ENCODE measurements at places on chromosomes 5 and 9.

GRCh38 chr9:122370869-122371755 is at the start of gene PTGS1:
TSS of gene PTGS1 (plus strand) at chr9:122371024. CDS start at chr9:122371085, 61 bp downstream.
- no peak for DNase-seq

GRCh38 chr9:27485158-27485557 is 38.9 kb upstream of the IFNK start:
- no peak for DNase-seq

GRCh38 chr5:79795764-79796398 is 106.2 kb downstream of the CMYA5 start:
- DNase-seq: no peak

DNA sequence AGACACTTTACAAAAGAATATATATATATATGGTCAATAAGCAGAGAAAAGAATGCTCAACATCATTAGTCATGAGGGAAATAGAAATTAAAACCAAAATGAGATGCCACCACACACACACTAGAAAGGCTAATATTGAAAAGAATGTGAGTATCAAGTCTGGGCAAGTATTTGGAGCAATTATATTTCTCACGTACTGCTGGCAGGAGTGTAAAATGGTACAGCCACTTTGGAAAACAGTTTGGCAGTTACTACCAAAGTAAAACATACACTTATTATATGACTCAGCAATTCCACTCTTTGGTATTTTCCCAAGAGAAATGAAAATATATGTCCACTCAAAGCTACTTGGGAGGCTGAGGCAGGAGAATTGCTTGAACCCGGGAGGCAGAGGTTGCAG is 29.8 kb downstream of the NEUROG1 start:
- no peak for DNase-seq

DNA sequence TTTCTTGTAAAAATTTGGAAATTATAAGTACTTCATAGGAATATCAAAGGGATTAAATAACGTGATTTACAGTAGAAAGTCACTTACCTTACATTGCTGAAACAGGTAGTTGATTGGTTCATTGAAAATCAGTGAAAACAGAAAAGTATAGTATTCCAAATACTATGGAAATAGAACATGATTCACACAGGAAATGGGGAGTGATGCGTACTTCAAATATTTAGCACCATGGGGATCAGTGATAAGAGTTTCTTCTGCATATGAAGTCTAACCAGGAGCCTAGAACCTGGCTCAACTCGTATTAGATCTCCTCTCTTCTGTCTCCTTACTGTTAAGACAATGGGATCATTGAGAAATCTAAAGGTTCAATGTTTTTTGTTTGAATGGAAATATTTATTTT is 133.3 kb downstream of the FAM174A start:
- no peak for DNase-seq

GRCh38 chr5:17157916-17158529 is 59.4 kb upstream of the BASP1 start:
- DNase-seq: no peak

DNA sequence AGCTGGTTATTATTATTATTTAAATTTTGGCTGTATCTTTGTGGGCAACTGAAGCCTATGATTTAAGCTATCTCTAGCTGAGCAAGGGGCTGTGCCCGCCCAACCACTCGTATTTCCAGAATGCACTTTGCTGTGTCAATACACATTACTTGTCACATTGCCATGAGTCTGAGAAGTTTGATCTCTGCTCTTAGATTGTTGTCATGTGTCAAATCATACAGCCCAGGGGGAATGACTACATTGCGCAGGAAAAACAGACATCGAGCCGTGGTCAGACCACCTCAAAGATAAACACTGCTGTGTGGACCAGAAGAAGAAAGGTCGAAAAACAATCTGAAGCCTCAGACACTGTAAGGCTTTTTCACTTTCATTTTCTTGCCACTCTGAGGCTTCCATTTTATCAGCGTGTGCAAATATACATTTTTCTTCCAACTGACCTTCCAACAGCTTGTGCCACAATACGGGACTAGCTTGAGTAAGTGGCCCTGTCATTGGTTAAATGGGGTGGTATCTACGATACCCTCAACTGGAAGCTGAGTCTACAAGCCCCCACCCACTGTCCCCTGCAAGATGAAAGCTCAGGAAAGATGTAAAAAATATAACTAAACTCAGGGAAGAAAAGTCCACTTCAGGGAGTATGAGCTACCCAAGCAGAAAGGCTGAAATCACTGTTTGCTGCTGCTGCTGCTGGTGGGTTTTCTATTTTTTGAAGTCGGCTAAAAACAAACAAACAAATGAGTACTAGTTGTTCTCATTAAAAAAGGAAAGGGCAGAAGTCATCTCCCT is 603.0 kb downstream of the BNC2 start:
- DNase-seq: no peak
